ENCODE measurements at places on chromosomes 4 and X. TPM values are rescaled to one million over a fixed set of nuclear protein-coding genes. Genes with fewer than 3 reads are reported as not detected.

DNA sequence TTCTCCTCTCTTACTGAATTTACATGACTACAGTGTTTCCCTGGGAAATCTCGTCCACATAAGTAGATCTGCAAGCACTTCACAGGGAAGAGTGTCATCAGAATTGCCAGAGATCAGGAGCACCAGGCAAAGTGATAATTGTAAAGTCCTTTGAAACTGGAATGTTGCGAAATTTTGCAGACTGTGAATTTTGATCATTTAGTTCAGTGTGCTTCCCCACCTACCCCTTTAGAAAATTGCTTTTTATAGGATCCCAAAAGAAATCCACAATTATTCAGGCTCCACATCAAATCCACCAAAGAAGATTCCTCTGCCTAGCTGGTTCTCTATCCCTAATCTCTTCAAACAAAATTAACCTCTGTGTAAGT, 10.2 kb downstream of the PTCHD1 start:
- no peak for DNase-seq

DNA sequence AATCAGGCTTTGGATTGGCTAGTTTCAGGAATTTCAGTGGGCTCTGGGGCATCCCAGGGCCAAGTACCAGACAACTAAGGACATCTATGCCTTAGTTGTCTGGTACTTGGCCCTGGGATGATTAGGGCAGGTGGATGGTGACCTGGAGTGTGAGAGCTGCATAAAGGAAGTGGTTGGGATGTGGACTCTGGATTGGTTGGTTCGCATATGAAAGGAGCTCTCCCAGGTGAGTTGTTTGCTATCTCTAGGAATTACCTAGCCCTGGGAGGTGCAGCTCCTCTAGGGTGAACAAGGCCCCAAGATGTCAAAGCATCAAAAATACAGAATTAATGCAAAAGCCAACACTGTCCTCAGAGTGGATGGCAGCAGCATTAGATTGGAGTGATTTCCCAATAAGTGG, 109.6 kb downstream of the NHS start:
- no peak for DNase-seq

GRCh38 chrX:43313035-43313434, 343.1 kb upstream of the MAOA start:
- DNase-seq, result no peak

- DNase-seq, result no peak
Observed at GRCh38 chr4:89928838-89929237, 34.2 kb downstream of the MMRN1 start.

GRCh38 chrX:40483502-40483901, 97.3 kb upstream of the ATP6AP2 start:
- no peak for DNase-seq

GRCh38 chr4:1239141-1239949, 9.6 kb downstream of the CTBP1 start:
- DNase-seq, result no peak

- no peak for DNase-seq
Observed at GRCh38 chrX:1397001-1397400, 5.1 kb upstream of the SLC25A6 start.

DNA sequence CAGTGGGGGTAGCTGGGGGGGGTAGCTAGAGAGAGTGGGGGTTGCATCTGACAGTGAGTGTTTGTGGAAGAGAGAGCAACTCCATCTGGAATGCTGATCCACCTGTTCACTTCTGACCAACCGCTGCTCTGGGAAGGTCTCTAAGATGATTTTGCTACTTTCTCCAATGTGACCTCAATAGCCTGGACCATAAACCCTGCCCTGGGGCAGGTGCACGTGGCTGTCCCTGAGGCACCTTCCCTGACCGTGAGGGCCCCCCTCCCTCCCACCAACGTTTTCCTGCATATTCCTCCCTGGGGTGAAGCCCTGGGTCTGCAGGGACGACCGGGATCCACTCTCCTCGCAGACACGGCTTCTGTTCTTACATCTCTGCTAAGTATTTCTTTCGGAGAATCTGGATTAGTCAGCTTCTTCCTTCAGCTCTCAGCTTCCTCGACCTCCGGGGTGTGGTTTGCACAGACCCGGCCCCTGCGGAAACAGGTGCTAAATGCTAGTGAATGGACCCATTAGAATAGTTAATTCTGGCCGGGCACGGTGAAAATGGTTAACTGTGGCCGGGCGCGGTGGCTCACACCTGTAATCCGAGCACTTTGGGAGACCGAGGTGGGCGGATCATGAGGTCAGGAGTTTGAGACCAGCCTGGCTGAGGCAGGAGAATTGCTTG, 21.4 kb upstream of the PLCXD1 start:
- no peak for DNase-seq

The RTL3 gene
- 0.04 TPM for polyA plus RNA-seq

The NR0B1 gene
- polyA plus RNA-seq, result not detected

The MAPK10 gene
- polyA plus RNA-seq, result 0.06 TPM
